ENCODE measurements at places on chromosomes 4 and X.

DNA sequence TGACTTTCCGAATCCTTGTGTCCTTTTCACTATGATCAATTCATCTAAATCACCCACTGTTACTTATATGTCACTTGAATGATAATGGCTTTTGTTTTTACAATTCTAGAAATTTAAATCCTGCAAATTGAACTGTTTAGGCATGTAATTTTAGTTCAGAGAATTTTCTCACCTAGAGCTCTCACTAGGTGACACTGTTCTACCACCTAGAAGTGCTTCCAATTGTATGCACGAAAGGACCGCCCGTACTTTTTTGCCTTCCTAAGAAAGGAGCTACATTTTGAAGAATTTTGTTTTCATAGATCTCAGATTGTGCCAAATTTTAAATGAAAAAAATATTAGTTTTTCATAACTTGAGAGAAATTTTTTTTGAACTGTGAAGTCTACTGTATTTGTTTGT is 481.6 kb upstream of the FSTL5 start:
- DNase-seq = no peak

GRCh38 chr4:87053176-87053658 is 118.4 kb downstream of the AFF1 start:
- DNase-seq = no peak

DNA sequence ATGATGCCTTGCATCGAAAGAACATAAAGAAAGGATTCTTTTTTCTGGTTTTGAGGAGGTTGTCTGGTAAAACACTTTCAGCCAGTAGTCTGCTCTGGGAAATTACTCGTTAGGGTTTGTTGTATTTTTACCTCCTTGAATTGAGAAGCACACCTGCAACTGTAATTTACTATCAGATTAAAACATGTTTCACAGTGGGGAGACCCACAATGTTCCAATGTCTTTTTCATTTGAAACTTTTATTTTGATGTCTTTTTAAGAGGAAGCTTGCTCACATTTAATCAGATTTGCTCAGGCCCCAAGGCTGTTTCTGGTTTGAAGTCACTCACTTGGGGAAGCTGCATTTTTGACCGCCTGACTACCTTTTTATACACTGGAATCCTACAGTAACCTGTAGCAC is 12.0 kb downstream of the TMEM154 start:
- DNase-seq = no peak

GRCh38 chr4:82643994-82644733 is 82.4 kb upstream of the TMEM150C start:
- no peak for DNase-seq

DNA sequence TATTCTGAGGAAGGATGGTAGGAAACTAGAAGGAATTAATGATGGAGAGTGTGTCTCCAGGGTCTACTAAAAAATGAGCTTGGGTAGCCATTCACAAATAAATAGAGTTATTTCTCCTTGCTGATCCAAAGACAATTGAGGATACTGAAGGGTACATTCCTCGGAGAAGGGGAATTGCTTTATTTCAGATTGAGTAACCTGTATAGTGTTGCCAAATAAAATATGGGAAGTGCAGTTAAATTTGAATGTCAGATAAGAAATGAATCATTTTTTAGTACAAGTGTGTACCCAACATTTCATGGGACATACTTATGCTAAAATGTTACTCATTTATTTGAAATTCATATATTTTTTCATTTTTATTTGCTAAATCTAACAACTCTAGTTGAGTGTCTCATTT is 16.0 kb upstream of the VSIG1 start:
- DNase-seq = no peak

- peak; percentile 82 for DNase-seq
Measured at GRCh38 chr4:60745800-60746571, 454.1 kb upstream of the ADGRL3 start.

- DNase-seq = no peak
Measured at GRCh38 chr4:52173470-52174045, 122.5 kb downstream of the SPATA18 start.

DNA sequence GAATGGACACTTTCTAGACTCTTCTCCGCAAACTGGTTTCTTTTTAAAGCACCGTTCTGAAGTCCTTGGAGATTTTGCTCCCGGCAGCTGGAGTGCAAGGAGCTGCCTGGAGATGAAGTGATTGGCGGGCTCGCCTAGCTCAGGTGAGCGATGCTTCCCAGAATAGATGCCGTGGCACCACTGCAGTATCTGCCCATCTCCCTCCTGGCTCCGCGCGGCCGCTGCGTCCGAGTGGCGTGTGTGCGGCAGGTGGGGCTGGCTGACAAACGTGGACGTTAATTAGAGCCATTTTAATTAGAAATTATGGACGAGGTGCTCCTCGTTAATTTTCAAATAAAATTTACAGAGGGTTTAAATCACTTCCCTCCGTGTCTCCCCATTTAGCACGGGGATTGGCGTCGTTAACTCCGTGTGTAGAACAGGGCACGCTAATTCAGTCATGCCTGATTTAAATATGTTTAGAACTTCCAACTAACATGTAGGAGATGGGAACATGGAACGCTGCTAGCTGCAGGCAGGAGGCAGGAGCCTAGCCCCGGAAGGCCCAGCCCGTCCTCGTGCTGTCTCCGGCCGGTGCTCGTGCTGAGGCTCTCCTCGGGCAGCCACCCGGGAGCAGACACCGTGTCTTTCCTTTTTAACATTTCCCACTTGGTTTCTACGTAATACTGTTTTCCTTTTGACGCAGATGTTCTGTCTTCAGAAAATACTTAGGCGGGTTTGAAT is 11.6 kb downstream of the UVSSA start:
- no peak for DNase-seq

DNA sequence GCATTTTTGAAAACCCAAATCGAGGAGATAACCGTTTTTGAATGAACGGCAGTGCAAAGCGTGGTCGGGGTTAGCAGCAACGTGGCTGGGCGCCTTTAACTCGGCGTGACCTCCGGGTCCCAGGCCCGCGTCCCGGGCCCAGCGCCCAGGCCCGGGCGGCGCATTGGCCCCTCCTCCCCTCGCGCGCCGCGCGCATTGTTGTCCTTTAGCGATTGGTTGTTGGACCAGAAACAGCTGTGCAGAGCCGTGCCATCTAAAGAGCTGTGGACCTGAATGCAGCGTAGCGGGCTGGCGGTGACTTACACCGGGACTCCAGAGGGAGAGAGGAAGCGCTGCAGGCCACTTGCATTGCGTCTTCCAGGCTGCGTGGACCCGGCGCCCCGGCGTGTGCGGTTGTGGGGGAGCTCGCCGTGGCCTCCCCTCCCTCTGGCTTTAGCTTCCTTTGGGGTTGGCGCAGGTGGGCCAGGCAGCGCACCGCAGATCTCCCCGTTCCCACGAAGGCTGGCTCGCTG is at the start of gene STOX2:
Gene STOX2, plus strand, starts transcription at position 227 of the 512 bp plus-strand sequence. CDS start 1,484 bp downstream, outside the sequence.
- DNase-seq = no peak

DNA sequence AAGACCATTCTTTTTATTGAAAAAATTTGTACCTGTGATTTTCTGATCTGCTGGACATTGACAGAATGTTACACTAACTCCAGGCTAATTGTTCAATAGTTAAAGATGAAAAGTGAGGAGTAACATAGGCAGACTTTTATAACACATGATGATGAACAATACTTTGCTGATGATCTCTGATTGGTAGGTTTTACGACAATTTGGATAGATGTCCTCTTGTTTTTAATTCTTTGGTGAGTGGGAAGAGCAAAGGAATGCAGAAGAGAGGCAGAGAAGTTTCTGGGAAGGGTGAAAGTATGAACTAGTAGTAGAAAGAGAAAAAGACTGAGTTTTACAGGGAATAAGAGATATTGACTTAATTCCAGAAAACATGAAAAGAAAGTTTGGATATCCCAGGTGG is 267.3 kb upstream of the HAND2 start:
- no peak for DNase-seq

GRCh38 chrX:71997320-71997719 is 86.7 kb downstream of the NHSL2 start:
- no peak for DNase-seq

DNA sequence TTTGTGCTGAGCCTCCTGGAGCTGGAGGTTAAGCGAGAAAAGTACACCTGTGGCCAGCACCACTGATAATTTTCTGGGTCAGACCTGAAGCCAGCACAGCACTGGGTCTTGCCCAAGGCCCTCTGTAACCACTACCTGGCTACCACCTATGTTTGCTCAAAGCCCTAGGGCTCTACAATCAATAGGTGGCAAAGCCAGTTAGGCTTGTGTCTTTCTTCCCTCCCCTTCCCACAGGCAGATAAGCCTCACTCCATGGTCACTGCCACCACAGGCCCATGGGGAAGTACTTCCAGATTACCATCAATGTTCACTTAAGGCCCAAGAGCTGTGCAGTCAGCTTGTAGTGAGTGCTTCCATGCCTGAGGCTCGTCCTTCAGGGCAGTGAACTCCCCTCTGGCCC is 35.2 kb upstream of the ARMCX4 start:
- DNase-seq = no peak

DNA sequence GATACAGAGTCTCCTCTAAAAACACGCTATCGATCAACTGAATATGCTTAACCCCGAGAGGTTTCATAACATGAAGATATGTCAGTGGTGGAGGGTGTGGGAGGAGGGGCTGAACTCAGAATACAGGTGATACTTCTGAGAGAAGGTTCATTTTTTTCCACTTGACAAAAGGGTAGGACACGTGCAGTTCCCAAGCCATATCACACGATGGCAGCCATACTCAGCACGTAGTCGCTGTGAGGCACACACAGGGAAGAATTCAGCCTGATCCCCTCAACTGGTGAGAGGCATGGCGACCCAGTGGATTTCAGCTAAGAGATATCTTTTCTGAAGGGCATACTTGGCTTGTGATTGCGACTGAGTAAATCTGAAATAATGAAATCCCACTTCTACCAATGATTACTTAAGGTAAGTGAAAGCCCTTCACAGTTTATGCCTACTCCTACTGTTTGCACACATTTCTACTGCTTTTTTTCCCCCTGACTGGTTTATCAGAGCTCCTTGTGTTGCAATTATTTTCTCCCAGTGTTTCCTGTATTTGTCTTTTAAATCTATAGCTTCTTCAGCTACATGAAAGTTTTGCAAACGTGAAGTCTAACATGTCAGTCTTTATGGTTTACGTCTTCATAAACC is 133.1 kb downstream of the CORIN start:
- peak; percentile 38 for DNase-seq

GRCh38 chr4:138890891-138891570 is 124.5 kb upstream of the NOCT start:
- no peak for DNase-seq

GRCh38 chr4:79848329-79848728 is 224.7 kb downstream of the ANTXR2 start:
- DNase-seq = no peak

GRCh38 chrX:38484607-38485498 is 76.5 kb upstream of the TSPAN7 start:
- no peak for DNase-seq

- no peak for DNase-seq
Measured at GRCh38 chr4:129676934-129677333, 581.0 kb downstream of the C4orf33 start.
